ENCODE measurements at places on chromosomes 2 and 18.

- no peak for DNase-seq
Measured at GRCh38 chr2:45979065-45979464, 318.1 kb upstream of the EPAS1 start.

GRCh38 chr2:224820283-224820991, 104.3 kb upstream of the CCDC195 start:
- no peak for DNase-seq

GRCh38 chr2:231524477-231525247, 5.6 kb downstream of the NMUR1 start:
- no peak for DNase-seq

GRCh38 chr2:17835516-17835915, 19.3 kb downstream of the MSGN1 start:
- no peak for DNase-seq

GRCh38 chr2:70790136-70790828, at the start of gene FIGLA:
Gene FIGLA (minus strand): TSS chr2:70790643. CDS start chr2:70790638, 5 bp downstream.
- no peak for DNase-seq
